ENCODE measurements at places on chromosomes 6 and 20. TPM values are rescaled to one million over a fixed set of nuclear protein-coding genes. Genes with fewer than 3 reads are reported as not detected.

PBOV1 gene
- not detected for total RNA-seq

DNA sequence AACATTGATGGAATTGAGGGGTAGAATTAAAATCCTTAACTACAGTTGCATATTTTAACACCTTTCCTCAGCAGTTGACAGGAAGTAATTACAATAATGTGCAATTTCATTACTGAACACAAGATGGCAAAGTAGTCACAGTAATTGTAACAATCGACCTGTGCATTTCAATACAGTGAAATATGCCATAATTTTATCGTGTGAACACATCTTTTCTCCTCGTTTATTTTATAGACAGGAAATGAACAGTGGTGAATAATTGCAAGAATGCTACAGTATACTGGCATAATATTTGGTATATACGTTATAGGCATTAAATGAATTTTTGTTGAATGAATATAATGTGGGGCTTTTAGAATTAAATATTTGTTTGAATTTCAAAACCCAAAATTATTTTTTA is 25.0 kb downstream of the CYB5R4 start:
- H3K27me3 ChIP-seq, result no peaks in the 10 kb centered on the region
- H3K27ac ChIP-seq, result no peak overlapping the region
- DNase-seq, result no peak
- H3K4me3 ChIP-seq, result no peak overlapping the region

DNA sequence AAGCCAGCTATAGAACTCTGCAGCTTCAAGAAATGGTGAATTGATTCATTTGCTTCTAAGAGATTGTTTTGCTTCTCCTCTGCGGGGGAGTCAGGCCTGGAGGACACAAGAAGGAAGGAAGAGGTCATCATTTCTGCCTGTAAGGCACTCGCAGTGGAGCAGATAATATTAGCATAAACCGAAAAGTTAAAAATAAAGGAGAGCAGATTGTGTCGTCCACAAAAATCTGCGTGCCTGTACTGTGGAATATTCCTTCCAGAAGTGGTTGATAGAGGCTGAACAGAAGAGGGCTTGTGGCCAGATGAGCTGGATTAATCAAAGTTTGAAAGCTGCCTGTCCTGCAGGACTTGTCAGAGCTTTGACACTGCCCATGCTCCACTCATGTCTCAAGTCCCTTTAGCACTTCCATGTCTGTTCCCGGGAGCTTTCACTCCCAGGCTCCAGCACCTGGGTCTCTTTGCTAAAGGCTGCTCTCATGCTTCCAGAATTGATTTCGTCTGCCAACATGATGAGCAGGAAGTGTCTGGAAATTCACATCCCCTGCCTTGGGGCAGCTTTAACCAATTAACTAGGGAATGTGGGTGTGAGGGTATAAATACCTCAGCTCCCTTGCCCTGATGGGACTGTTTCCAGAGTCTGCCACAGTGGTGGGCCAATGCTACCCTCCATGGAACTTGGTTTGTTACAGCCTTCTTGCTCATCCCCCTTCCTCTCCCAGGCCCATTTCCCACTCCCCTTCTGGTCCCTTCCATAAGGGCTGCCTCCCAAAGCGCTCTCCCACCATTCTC is 65.1 kb upstream of the STX16 start:
- no peaks in the 10 kb centered on the region for H3K36me3 ChIP-seq
- no peak for DNase-seq
- no peak overlapping the region for H3K4me3 ChIP-seq
- no peak overlapping the region for H3K27ac ChIP-seq
- H3K27me3 ChIP-seq, result peaks cover 25% of the 10 kb centered on the region

DNA sequence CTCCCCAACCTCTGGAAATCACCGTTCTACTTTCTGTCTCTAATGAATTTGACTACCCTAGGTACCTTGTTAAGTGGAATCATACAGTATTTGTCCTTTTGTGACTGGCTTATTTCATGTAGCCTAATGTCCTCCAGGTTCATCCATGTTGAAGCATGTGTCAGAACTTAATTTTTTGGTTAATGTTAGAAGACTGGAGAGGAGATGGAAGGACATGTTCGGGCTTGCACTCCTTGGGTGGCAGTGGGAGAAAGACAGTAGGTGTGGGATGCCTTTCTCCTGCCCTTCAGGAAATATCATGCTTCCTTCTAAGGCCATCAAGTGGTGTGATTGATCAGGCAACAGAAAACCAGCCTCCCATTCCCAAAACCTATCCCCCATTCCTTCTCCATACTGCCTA is 61.1 kb upstream of the RNF144B start:
- no peak for DNase-seq
- no peak overlapping the region for H3K27ac ChIP-seq
- H3K36me3 ChIP-seq, result no peaks in the 10 kb centered on the region

SLC2A10 gene
- 4.1 TPM for total RNA-seq

- H3K4me1 ChIP-seq, result peaks cover 5% of the 10 kb centered on the region
- DNase-seq, result no peak
- H3K27me3 ChIP-seq, result no peaks in the 10 kb centered on the region
- no peak overlapping the region for H3K27ac ChIP-seq
- no peak overlapping the region for H3K4me3 ChIP-seq
Measured at GRCh38 chr20:49880177-49880576, 35.2 kb downstream of the SPATA2 start.

- H3K27me3 ChIP-seq, result no peaks in the 10 kb centered on the region
- H3K4me3 ChIP-seq, result no peak overlapping the region
- DNase-seq, result no peak
- no peak overlapping the region for H3K27ac ChIP-seq
- peaks cover 51% of the 10 kb centered on the region for H3K4me1 ChIP-seq
- no peaks in the 10 kb centered on the region for H3K36me3 ChIP-seq
Measured at GRCh38 chr6:22146678-22146930, 150.2 kb downstream of the PRL start.

TFAP2C gene
- 34.8 TPM for total RNA-seq

All from esophagus squamous epithelium (tissue), 5 donors.